ENCODE measurements at places on chromosomes 2 and 18.

- H3K4me3 ChIP-seq = peak overlapping the region; percentile 84
- DNase-seq = no peak
- H3K4me1 ChIP-seq = peaks cover 3% of the 10 kb centered on the region
- H3K27ac ChIP-seq = peak overlapping the region; percentile 99
- no peaks in the 10 kb centered on the region for H3K27me3 ChIP-seq
These were observed 4.4 kb upstream of the SPRED2 start for GRCh38 chr2:65436824-65437221.

GRCh38 chr2:238426568-238427434, at the start of gene ASB1:
Gene ASB1, plus strand, starts transcription at chr2:238426927. Its CDS starts 144 bp downstream, at chr2:238427071.
- H3K27ac ChIP-seq = peak within 1 kb of the TSS; percentile 91
- no peaks in the 10 kb centered on the region for H3K36me3 ChIP-seq
- peak within 1 kb of the TSS; percentile 93 for H3K4me3 ChIP-seq
- no peaks in the 10 kb centered on the region for H3K4me1 ChIP-seq
- no peaks in the 10 kb centered on the region for H3K27me3 ChIP-seq
- peak; percentile 67 for DNase-seq

- no peak overlapping the region for H3K4me3 ChIP-seq
- H3K27me3 ChIP-seq = no peaks in the 10 kb centered on the region
- H3K36me3 ChIP-seq = no peaks in the 10 kb centered on the region
- no peak for DNase-seq
- no peaks in the 10 kb centered on the region for H3K4me1 ChIP-seq
- no peak overlapping the region for H3K27ac ChIP-seq
These were observed 885.0 kb downstream of the SLC4A3 start for GRCh38 chr2:220512419-220512818.

DNA sequence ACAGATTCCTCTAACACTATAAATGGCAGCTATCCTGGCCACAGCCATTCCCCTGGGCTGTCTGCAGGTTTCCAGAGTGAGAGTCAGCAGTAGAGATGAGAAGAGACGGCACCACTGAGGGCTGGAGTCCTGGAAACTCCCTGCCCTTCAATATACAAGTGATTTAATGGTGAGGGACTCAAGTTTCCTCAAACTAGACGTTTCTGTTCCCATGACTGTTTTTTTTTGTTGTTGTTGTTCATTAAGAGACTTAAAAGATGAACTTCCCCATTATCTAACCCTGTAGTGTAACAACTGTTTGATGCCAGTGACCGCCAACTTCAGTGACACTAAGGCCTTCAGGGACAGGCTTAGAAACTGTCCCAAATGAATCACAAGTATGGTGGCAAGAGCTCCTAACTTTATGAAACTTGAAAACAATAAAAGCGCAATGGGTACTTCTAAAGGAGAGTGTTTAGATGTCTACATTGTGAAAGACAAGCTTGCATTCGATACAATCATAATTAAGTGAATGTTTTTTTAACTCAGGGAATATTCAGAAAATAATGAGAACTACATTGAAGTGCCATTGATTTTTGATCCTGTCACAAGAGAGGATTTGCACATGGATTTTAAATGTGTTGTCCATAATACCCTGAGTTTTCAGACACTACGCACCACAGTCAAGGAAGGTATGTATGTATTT, 34.0 kb downstream of the IL1R2 start:
- H3K4me1 ChIP-seq = peaks cover 12% of the 10 kb centered on the region
- H3K27ac ChIP-seq = peak overlapping the region; percentile 93
- no peaks in the 10 kb centered on the region for H3K36me3 ChIP-seq
- no peak for DNase-seq
- no peak overlapping the region for H3K4me3 ChIP-seq

Data from breast epithelium (tissue), 4 donors.